NCI-H1092 treated with DMSO at 0.1 percent for 48 hours (cell line): ENCODE measurements at places on chromosomes 7 and 10.

DNA sequence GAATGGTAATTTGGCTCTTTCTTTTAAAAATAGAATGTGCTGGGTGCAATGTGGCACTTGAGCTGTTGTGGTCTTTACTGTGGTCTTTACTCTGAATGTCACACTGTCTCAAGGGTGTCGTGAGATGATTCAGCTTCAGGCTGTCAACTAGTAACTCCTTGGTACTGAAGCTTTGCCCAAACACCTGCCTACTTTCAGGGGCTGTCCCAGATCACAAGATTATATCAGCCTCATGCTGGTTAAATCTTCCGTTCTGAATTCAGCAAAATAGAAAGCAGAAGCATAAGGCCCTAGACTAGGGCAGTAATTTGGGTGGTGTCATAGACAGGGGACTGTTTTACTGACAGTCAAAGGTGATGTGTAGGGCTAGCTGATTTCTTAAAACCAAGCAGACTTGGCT, 110.9 kb downstream of the BAMBI start:
- no peak for DNase-seq

DNA sequence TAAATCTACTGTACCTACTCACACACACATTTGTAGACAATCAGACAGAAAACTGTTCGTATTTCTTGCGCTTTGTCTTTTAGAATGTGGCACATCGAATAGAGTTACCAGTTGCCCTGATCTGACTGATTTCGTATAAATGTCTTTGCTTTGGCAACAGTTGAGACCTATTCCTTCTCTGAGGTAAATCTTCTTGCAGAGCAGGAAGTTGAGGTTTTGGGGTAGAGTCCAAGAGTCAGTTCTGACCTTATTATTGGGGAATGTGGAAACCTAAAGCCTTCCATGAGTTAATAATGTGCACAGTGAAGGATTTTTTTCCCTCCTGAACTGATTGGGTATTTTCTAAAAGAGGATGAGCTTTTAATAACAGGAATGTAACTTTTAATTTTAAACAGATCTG, 135.3 kb downstream of the KIAA1217 start:
- DNase-seq: no peak

DNA sequence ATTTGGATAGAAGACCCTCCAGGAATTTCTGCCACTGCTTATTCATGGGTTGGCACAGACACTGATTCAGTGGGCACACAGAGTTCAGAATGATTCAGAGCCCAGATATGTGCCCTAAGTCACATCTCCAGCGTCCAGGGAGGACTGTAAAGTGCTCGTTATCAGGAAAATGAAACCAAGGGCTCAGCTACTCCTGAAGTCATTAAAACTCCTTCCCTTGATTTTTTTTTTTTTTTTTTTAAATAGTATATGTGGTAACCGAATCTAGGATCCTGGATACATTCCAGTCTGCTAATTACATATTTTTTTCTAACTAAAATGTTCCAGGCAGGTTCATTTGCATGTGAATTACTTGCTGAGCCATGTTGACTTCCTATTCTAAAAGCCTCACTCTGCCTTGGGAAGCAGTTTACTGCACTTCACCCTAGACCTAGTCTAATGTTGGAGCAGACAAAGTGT, 34.7 kb downstream of the MET start:
- peak; percentile 50 for DNase-seq

DNA sequence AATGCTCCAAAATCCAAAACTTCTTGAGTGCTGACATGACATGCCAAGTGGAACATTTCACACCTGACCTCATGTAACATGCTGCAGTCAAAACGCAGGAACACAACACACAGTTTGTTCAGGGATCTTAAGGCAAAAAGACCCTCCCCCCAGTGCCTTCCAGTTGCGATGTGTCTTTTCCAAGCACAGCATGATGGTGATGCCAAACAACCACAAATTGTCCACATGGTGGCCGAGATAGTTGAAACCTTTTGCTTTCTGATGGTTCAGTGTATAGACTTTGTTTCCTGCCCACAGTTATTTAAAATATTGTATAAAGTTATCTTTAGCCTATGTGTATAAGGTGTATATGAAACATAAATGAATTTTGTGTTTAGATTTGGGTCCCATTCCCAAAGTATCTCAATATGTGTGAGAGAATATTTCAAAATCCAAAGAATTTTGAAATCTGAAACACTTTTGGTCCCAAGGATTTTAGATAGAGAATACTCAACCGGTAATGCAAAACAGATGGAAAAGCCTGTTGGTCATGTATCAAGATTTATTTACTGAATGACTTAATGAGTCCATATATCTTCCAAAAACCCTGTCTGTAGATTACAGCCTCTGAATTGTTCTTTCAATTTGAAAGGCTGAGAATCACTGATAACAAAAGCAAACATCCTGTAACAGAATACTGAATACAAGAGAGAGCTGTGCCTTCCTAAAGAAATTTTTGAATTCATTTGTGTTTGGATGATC, 93.4 kb upstream of the OIT3 start:
- DNase-seq: peak; percentile 14

- DNase-seq: no peak
Measured at GRCh38 chr10:14459665-14460064, 128.9 kb upstream of the FRMD4A start.

DNA sequence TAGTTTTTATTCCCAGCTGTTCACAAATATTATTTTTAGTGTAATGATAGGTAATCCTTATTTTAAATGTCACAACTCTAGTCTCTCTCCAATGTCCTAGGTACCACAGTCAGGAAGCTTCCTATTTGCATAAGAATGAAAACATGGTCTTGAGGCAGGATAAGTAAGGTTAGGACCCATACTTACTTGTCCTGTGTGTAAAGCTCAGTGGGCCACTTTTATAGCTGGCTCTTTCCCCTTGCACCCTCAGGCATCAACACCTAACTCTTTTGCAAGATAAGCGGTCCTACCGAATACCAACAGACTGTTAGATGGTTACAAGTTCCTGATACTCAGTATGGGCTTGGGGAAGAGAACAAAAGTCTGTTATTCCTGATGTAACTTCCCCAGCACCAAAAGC, 986.9 kb downstream of the NRG3 start:
- no peak for DNase-seq

DNA sequence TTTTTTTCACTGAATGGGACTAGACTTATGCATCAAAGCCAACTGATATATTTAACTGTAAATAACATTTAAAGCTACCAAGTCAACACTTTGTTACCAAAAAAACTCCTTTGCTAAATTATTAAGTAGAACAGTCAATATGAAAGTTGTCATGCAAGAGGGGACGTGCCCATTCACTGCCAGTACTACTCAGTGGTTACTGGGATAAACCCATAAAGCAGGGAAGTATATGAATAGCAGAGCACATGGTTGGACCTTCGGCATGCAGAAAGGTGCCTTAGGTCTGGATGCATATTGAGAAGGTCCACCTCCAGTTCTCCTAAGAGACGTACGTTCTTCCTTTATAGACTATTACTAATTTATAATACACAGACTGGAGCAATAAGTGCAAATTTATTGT, 120.1 kb downstream of the SVOPL start:
- DNase-seq: no peak

DNA sequence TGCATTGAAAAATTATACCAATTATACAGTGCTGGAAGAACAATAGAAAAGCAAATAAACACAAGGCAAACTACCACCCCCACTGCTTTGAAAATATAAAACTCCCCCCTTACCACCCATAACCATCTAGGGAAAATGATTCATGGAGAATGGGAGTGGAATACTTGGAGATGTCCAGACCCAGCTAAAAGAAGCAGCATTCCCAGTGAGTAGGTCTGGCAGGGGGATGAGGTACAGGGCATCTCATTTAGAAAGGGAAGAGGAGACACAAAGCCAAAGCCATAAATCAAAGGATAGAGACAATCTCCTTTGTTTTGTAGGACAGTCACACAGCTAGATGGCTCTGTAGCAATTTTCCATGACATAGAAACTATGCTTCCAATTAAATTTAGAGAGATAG, 36.0 kb upstream of the DGKI start:
- DNase-seq: no peak

DNA sequence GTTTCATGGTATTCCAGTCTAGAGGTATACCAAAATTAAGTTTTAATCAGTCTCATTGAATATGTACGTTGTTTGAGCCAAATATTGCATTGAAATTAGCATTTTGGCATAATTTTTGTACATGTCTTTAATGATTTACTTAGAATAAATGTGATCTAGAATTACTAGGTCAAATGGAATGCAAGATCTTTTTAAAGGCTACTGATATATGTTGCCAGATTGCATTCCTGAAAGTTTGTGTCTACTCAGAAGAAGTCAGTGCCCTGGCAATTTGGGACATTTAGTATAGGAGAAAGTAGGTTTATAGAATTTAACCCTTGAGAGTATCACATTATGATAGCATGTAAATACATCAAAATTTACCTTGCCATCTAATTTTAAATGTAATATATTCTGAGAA, 32.4 kb downstream of the KMT2E start:
- no peak for DNase-seq

GRCh38 chr7:44284881-44285541, 40.4 kb downstream of the CAMK2B start:
- no peak for DNase-seq

DNA sequence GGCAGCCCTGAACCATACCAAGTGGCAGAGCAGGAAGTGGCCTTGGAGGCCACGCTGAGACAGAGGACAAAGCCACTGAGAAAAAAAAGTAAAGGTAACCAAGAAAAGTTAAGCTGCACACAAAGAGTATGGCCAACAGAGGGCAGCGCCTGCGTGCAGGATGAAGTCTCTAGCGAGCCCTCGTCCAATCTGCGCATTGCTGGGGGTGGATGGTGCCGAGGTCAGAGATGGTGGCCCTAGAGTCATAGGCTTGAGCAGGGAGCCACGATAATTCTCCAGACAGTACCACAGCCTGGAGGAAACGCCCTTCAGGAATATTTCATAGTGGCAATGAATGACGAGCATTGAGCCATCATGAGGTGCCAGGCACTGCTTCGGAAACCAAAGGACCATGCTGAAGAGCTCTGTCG, 9.7 kb downstream of the ATP6V0E2 start:
- DNase-seq: peak; percentile 63

DNA sequence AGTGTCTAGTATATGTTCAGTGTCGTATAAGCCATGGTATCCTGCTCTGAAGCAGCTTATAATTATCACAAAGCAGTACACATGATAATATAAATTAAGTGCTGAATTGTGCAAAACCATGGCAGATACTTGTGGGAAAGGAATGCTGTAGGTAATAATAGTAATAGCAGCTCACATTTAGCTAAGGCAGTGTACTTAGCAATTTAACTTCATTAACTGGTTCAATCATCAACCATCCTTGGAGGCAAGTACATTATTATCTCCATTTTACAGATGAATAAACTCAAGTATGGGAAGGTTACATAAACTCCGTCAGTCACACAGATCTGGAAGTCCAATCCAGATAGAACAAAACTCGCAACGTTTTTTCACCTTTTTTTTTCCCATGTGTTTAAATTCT, 21.6 kb upstream of the RNF148 start:
- DNase-seq: no peak

- DNase-seq: no peak
Measured at GRCh38 chr7:117781707-117782106, 91.5 kb downstream of the CTTNBP2 start.

DNA sequence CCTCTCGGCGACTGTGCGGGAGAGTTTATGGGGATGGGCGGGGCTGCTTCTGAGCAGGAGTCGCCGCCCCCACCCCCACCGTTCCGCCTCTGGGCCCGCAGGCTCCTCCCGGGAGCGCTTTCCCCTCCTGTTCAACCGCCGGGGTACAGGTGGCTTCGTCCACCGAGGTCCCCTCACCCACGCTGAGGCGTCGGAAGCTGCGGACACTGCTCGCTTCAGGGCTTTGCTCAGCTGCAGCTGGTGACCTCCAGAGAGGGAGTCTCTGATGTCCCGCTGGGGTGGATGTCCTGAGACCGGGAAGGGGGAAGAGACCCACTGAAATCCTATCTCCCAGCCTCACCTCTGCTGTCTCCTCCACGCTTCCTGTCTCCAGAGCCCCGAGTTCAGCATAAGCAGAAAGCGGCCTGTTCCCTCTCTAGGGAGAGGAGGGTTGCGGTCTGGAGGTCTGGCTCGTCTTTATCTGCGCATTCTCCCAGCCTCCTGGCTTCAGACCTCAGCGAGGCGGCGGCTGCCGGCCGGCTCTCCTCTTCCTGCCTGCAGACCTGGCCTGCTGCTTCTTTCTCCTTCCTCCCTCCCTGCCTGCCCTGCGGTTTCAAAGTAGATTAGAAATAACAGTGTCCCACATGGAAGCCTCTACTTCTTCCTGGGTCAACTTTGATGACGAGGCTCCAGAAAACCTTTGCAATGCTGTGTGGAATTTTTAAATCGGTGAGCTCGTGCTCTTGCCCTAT, 1.8 kb downstream of the CYP2E1 start:
- DNase-seq: no peak

GRCh38 chr7:72710983-72711382, 117.0 kb downstream of the TYW1B start:
- no peak for DNase-seq

- no peak for DNase-seq
Measured at GRCh38 chr10:4003348-4003973, 218.5 kb upstream of the KLF6 start.

DNA sequence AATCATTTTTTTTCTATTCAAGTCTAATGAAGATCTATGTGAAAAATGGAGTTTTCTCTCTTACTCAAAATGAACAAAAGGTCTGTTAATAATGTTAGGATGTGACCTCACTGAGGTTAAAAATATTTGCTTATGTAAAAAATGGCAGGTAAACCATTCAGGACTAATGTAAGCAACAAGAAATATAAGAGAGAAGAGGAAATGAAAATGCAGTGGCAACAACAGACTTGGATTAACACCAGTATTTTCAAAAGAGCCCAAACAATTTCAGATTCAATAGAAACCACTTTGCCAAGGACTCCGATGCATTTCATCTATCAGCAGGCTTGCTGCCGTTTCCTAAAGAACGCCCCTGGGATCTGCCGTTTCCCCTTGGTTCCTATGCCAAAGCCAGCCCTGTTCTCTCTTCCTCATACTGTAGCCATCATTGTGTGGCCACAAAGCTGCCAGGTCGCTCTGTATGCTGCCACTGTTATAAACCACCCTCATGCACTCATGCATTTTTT, 66.4 kb downstream of the MTURN start:
- DNase-seq: no peak

GRCh38 chr10:103181244-103181643, 11.8 kb downstream of the NT5C2 start:
- DNase-seq: no peak

GRCh38 chr7:159097661-159098423, 46.8 kb downstream of the VIPR2 start:
- DNase-seq: no peak

- DNase-seq: no peak
Measured at GRCh38 chr7:36763132-36763816, 39.0 kb upstream of the AOAH start.

- no peak for DNase-seq
Measured at GRCh38 chr10:123069246-123069986, 60.6 kb downstream of the ACADSB start.

DNA sequence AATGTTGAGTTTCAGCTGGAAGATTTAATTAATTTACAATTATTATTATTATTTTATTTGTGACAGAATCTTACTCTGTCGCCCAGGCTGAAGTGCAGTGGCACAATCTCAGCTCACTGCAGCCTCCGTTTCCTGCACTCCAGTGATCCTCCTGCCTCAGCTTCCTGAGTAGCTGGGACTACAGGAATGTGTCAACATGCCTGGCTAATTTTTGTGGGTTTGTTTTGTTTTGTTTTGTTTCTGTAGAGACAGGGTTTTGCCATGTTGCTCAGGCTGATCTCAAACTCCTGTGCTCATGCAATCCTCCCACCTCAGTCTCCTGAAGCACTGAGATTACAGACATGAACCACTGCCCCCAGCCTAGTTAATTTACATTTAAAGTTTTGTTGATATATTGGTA, 93.8 kb upstream of the MEOX2 start:
- no peak for DNase-seq
